ENCODE measurements at places on chromosomes 16 and 17.

DNA sequence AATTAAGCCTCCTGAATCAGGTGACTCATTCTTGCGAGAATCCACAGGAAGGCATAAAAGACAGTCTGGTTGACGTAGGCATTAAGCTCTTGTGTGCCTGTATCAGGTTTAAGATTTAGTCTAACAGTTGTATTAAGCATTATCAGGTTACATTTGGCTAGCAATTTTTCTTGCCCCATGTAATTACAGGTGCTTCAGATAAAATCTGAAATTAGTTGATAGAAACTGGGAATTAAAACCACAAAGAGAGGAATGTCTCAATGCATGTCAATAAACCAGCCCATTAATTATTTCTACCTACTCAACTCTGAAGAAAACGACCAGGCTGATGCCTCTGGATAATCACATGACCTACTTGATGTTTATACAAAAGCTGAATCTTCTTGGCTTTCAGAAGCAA is 217.2 kb downstream of the CA10 start:
- H3K4me1 ChIP-seq: no peaks in the 10 kb centered on the region
- H3K27me3 ChIP-seq: no peaks in the 10 kb centered on the region
- no peak overlapping the region for H3K4me3 ChIP-seq
- no peak for DNase-seq
- H3K36me3 ChIP-seq: no peaks in the 10 kb centered on the region
- no peak overlapping the region for H3K27ac ChIP-seq

- no peaks in the 10 kb centered on the region for H3K27me3 ChIP-seq
- H3K4me3 ChIP-seq: no peak overlapping the region
- H3K27ac ChIP-seq: peak overlapping the region; percentile 70
- peaks cover 42% of the 10 kb centered on the region for H3K4me1 ChIP-seq
- H3K36me3 ChIP-seq: peaks cover 29% of the 10 kb centered on the region
Observed at GRCh38 chr17:42133461-42134041, 10.9 kb downstream of the HSPB9 start.

DNA sequence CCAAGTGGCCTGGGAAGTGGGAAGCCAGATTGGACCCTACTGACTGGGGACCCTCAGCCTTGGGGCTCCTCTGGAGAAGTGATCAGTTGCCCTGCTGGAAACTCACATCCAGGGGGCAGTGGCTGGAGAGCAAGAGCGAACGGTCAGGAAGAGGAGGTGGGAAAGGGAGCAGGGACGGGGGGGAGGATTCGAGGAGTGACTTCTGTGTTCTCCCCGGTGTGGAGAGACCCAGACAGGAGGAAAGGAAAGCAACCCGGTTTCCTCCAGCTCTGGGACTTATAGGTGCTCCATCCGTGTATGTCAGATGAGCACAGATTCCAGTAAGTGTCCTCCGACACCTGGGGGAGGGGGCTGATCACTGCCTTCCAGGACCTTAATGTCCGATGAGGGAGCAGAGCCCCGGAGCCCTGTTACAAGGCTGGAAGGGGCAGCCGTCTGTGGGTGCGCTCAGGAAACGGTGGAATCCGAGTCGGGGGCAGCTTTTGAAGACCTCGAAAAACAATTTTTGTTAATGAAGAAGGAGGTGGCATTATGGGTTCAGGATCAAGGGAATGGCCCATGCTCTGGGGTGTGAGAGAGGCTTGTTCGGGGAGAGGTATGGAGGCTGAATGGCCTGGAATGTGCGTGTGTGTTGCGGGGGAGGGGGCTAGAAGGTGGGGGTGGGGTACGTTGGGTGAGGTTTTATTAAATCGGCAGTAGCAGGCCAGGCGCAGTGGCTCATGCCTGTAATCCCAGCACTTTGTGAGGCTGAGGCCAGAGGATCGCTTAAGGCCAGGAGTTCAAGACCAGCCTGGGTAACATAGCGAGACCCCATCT is 34.8 kb upstream of the NDRG4 start:
- H3K4me1 ChIP-seq: peaks cover 29% of the 10 kb centered on the region
- peaks cover 29% of the 10 kb centered on the region for H3K27me3 ChIP-seq

DNA sequence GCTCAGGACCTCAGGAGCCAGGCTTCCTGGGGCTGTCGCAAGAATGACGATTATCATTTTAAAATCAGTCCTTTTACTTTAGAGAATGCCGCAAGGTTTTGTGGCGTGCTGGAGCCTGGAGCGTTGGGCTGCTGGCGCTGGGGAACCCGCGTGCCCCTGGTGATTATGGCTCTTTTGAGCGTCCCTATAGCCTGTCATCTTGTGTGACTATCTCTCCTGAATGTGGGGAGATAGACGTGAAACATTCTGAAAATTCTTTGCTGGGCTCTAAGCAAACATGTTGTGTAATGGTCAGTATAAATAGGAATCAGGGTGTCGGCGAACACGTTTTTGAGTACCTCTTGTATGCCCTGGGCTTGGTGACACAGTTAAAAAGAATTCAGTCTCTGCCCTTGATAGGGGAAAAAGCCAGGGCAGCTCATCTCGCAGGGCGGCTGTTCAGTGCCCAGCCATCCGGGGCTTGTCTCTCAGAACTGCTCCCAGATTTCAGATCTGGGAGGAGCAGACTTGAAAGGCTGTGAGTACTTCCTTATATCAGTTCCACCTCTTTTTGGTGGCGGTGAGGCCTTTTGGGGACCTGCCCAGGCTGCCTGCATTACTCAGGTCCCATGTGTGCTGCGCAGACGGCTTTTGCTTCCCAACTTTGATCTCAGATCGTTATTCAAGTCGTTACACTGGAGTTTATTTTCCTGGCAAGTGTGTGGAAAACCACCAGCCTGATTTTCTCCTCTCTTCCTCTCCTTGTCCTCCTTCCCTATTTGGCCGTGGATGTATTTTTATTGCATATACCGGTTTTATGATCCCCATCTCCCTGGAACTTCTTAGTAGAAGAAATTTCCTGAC is 973 bp downstream of the SLC7A6 start:
- H3K4me3 ChIP-seq: peak overlapping the region; percentile 75
- no peaks in the 10 kb centered on the region for H3K27me3 ChIP-seq
- H3K27ac ChIP-seq: peak overlapping the region; percentile 74
- H3K4me1 ChIP-seq: peaks cover 24% of the 10 kb centered on the region
- DNase-seq: peak; percentile 14

GRCh38 chr16:35377142-35377541 is 1917.7 kb downstream of the TP53TG3F start:
- no peak overlapping the region for H3K4me3 ChIP-seq
- no peaks in the 10 kb centered on the region for H3K4me1 ChIP-seq
- H3K27me3 ChIP-seq: no peaks in the 10 kb centered on the region
- H3K27ac ChIP-seq: no peak overlapping the region
- DNase-seq: no peak

- H3K4me1 ChIP-seq: peaks cover 8% of the 10 kb centered on the region
- no peak overlapping the region for H3K27ac ChIP-seq
- H3K27me3 ChIP-seq: no peaks in the 10 kb centered on the region
- no peak for DNase-seq
Observed at GRCh38 chr17:80894439-80894721, 97.3 kb upstream of the CHMP6 start.

- no peaks in the 10 kb centered on the region for H3K27me3 ChIP-seq
- no peak overlapping the region for H3K4me3 ChIP-seq
- no peak for DNase-seq
- no peaks in the 10 kb centered on the region for H3K4me1 ChIP-seq
- H3K36me3 ChIP-seq: no peaks in the 10 kb centered on the region
- H3K27ac ChIP-seq: no peak overlapping the region
Observed at GRCh38 chr17:66234611-66235010, 5.4 kb upstream of the APOH start.

- no peaks in the 10 kb centered on the region for H3K36me3 ChIP-seq
- H3K27ac ChIP-seq: no peak overlapping the region
- no peak overlapping the region for H3K4me3 ChIP-seq
- H3K4me1 ChIP-seq: no peaks in the 10 kb centered on the region
Observed at GRCh38 chr17:61567045-61567802, 23.8 kb downstream of the NACA2 start.

Measured in spinal cord (tissue), 10 donors.